ENCODE measurements at places on chromosomes 7 and 10. TPM values are rescaled to one million over a fixed set of nuclear protein-coding genes. Genes with fewer than 3 reads are reported as not detected.

TAS2R38 gene
- total RNA-seq = not detected

SFTPA1 gene
- 3.3 TPM for total RNA-seq

GIMAP4 gene
- 29.2 TPM for total RNA-seq

LIPM gene
- not detected for total RNA-seq

DNA sequence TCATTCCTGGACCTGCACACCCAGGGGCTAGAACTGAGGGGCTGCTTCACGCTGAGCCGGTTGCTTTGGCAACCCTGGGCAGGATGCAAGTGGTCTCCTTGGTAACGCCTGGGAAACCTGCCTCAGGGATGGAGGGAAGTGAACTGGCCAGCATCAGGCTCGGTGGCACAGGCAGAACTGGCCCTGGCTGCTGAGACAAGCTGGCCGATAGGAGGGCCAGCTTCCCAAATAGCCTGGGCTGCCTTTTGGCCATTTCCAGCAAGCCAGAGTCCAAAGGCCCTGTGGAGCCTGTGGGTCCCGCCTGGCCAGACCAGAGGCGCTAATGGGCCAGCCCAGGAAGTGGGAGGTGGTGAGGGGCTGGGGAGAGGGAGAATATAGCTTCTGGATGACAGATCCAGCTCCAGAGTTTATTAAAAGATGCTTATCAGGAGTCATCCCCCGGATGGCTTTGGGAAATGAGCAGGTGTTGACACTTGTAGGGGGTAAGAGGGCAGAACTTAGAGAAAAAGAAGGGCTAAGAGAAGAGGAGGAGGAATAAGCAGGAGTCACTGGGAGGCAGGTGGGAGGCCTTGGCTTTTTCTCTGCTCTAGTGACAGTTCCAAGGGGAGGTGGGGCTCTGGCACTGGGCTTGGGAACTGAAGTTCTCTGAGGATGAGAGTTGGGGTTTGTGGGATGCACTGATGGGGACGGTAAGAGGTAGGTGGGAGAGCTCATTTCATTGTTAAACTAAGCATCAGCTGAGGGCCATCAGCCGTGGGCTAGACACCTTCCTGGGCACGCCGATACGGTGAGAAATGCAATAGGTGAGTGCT, 9.6 kb downstream of the NEURL1 start:
- no peak for DNase-seq

DNA sequence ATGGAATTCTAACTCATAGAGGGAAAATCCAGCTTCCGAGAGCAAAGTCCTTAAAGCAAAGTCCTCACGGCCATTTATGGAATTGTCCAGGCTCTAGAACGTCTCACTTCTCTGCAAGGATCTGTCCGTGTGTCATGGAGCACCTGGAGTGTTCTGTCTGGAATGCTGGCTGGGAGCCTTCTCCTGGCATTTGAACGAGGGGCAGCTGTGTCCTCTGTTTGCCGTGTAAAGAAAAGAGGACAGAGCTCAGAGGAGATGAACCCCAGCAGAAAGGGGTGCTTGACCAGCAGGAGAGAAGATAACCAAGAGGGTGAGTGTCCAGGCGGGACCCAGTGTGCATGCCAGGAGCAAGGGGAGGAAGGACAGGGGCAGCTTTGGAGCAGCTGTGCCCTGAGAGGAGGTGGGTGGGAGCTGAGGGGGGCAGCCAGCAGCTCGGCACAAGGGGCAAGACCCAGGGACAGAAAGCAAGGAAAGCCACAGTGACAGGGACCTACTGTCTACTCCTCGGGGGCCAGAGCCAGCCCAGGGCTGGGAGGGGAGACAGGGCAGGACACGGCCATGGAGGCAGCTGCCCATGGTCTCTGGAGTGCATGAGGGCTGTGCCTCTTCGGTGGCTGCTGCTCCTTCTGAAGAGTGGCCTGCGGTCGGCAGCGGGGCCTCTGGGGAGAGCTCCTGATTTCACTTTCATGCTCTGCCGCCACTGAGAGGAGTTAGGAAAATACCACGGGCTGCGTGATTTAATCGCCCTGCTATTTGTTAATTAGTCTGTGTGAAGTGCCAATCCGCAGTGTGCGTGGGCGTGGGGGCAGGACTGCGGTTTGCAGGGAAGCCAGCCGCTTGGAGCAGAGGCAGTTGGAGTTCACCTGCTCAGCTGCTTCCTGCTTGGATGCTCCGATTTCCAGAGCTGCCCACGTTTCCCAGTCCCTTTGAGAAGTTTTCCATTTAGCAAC, 149.3 kb upstream of the SHH start:
- peak; percentile 82 for DNase-seq

DNA sequence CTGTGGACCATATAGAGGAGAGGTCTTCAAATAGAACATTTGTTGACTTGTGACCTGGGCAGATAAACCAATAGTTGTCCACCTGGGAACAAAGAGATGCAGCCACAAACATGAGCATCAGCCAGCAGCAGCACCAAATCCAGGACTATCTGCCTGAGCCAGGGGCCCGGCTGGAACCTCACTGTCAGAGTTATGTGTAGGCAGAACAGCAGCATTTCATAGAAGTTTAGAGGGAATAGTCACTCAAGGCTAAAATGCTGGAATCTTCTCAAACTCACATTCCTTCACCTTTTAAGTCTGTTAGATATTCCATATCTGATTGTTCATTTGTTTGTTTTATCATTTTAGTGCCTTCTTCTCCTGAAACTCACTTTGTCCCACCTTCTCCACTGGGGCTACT, 72.2 kb upstream of the IL6 start:
- DNase-seq = no peak

DNA sequence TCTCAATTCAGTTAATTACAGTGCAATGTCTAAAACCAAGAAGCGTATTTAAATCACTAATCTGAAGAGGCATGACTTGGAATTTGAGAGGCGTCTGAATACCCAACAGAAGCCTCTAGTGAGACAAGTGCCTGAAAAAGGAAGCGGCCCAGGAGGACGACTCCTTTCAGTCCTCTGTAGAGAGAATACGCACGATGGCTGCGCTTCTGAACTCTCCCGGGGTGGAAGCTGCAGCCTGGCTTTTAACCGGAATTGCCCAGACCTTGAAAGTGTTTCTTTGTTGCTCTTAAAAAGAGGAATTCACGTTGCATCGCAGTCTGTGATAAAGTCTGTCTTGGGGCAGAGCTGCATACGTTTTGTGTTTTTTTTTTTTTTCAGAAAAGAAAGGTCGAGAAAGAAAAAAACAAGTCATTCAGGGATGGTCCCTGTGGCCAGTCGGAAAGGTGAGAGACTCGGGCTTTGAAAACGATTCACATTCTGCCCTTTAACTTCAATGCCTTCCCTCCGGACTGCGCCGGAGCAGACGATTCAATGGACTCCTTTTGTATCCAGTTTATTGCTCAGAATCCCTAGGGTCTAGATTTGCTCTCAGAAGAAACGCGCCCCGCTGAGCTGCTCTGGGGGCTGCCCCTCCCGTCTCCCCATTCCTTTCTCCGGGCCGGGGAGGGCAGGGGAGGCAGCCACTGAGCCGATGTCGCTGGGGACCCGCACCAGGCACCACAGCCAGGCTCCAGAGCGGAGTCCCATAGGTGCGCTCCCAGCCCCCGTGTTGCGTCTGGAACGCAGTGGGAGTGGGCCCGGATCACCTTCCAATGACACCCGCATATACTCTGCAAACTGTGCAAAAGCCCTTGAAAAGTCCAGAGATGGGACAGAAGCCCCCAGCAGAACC, 994 bp upstream of the PTF1A start:
- no peak for DNase-seq

GRCh38 chr7:27112955-27113949, 10.8 kb upstream of the HOXA2 start:
- no peak for DNase-seq

DNA sequence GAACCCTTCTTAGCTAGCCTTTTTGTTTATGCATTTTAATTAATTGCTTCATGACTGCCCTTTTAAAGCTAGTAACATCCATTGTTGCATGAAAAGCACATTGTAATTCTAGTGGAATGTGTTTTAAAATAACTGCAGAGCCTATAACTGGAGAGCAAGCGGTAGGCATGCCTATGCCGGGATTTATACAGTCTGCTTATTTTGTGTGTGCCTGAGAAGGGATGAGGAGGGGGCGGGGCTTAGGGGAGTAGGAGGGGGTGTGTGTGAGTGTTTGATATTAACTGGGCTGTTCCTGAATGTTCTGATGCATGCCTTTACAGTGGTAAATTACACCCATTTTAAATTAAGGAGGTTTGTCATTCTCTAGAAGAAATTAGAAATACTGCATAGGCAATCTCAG, 208.1 kb downstream of the TCF7L2 start:
- no peak for DNase-seq

GRCh38 chr10:60339757-60340156, 49.9 kb downstream of the ANK3 start:
- DNase-seq = no peak

GRCh38 chr10:784403-785088, 95.1 kb upstream of the DIP2C start:
- peak; percentile 92 for DNase-seq

DNA sequence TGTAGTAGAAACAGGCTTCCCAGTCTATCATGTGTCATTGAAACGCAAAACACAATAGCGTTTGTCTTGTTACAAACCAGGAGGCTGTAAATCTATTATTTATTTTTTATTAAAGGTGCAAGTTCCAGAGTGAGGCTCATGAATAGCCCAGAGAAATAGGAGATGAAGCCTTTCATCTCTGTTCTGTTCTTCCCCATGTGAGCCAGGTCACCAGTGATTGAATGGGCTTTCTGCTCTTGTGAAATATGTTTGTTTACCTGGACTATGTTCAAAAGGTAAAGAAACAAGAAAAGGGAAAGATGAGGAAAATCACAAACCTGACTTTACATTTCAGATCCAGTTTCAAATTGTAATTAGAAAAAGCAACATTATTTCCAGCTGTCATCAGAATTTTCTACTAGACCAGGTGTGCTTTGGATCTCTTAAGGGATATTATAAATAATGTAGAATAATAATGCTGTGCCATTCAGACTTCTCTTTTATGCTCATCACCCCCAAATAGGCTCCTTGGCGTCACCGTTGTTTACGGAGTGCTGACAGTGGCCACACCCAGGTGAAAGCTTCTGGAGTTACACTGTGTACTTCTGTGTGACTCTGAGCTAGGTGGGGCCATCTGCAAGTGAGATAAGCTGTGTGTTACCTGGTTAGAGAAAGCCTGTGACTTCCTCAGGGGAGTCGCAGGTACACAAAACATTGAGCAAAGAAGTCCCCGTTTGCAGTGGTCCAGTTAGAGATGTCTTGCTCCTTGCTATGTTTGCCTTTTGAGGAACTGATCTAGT, 274.9 kb downstream of the SDK1 start:
- no peak for DNase-seq

DNA sequence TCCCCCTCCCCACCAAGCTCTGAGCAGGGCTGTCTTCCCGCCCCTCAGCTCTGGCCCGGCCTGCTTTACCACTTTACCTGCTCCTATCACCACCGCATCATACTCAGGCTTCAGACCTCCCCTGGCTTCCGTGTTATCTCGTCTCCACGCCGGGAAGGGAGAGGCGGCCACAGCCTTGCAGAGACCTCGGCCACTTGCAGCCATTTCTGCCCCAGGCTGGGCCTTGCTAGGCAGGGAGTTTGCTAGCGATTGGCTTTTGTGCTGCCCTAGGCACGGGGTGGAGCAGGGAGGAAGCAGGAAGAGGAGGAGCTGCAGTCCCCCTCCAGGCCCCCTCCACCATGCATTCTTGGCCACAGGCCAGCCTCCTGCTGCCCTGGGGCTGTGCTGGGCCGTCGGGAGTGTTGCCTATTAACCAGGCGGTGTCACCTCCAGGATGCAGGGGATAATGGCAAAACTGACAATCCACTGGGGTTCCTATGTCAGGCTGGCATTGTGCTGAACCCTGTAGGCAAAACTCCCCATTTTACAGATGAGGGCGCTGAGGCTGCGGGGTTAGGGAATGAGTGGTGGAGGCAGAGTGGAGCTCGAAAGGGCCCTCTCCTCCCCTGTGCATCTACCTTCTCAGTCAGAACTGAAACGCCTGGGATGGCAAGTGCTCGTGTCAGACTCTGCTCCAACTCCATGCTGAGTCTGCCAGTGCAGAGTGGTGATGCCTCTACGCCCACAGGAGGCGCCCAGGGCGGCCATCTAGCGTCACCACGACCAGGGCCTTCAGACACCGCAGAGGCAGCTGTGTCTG, at the start of gene PYROXD2:
Gene PYROXD2, minus strand, starts transcription at position 251 of the 799 bp plus-strand sequence. Its CDS starts 47 bp downstream, at position 204.
- DNase-seq = peak; percentile 96
